ENCODE measurements at places on chromosomes 1 and 21.

DNA sequence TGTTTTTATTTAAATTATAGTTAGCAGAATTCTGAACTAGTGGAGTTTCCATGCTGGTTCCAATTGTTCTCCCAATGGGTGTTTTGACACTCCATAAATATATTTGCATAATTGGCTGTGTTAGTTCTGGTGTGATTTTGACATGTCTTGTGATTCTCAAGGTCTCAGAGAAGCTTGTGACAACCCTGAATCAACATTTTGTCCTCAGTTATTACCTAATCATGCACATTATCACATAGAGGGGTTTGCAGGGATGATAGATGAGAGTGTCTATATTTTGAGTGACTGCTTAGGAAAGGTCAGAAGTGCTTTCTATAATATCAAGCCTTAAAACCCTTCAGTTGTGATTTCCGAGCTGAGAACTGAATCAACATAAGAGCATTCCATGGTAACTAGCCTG is 11.5 kb upstream of the KCNK2 start:
- DNase-seq, result no peak

- DNase-seq, result no peak
These were observed 108.6 kb downstream of the GDAP2 start for GRCh38 chr1:117820694-117821381.

DNA sequence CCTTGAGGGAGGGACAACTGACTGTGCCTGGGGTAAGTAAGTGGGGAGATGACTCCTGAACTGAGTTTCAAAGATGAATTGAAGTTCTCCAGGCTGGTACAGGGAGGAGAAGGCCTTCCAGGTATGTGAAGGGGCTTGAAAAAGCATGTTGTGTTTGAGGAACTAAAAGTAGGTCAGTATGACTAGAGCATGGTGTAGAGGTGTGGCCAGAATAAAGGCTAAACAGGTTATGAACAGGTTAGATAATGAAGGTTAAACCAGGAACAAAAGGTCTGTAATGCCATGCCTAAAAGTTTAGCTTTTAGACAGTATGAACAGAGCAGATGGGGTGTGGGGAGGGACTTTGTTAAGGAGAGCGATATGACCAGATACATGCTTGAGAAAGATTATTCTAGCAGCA is 7.3 kb upstream of the CLSPN start:
- no peak for DNase-seq

- no peak for DNase-seq
These were observed 119.2 kb downstream of the LRIG2 start for GRCh38 chr1:113192242-113192641.

DNA sequence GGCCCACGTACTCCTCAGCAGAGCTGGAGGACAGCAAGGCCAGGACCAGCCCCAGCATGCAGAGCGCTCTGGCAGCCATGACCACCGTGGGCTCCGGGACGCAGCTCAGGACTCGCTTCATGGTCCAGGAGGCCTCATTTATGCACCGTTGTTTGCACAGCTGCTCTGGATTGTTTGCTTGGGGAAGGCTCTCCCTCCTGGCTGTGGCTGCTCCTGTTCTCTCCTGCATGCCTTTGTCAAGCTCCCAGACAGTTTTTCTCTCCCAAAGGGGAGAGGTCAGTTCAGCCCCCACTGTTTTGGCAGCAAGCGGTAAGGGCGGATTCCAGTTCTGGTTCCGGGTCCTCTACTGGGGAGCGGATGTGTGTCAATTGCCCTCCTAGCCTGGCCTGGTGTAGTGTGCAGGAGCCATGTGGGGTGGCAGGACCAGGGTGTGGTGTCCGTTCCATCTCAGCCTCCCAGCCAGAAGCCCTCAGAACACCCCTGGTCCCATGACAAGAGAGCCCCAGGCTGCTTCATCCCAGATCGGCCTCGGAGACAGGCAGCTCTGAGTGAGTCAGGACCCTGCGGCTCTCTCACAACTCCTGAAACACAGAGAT is at the start of gene TFF3:
TFF3 (minus strand) TSS at position 114 of the 596 bp plus-strand sequence; CDS start at position 79, 35 bp downstream.
- no peak for DNase-seq
